ENCODE measurements at places on chromosomes 12 and 14.

GRCh38 chr14:97166497-97166896 is 369.3 kb downstream of the VRK1 start:
- DNase-seq, result no peak

DNA sequence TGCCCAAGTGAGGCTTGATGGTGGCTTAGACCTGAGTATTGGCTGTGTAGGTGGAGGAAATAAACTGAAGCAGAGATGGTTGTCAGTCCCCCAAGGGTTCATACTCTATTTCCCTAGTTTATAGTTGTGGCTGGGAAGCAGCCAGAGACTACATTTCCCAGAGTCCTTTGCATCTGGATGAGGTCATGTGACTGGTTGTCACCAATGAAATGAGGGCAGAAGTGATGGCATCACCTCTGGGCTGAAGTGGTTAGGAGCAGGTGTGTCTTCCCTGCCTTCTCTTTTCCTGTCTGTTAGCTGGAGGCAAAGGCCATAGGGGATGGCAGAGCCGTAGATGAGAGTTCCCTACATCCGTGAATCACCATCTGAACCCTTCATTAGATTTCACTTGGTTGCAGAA is 16.3 kb upstream of the NOS1 start:
- no peak for DNase-seq

- no peak for DNase-seq
These were observed 9.8 kb upstream of the BDKRB2 start for GRCh38 chr14:96194657-96195431.

- DNase-seq, result no peak
These were observed 123.0 kb downstream of the GLT1D1 start for GRCh38 chr12:128976120-128976738.

GRCh38 chr14:94290197-94290596 is 2.9 kb downstream of the SERPINA10 start:
- DNase-seq, result no peak

GRCh38 chr12:93589081-93589480 is 16.6 kb downstream of the SOCS2 start:
- no peak for DNase-seq

DNA sequence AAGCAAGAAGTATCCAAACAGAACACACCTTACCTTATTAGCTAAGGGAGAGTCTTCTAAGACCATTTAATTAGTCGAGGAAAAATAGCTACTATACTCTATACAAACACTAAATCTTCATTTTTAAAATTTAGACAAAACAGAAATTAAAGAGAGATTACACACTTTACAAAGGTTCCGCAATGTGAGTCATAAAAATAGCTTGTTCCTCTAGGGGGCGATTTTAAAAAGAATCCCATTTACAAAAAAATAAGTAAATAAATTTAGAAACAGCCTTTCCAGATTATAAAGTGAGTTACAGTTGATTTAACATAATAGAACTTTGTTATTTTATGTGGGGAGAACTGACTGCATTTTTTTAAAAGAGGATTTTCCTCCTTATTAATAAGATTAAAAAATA is 201.6 kb downstream of the PAX9 start:
- no peak for DNase-seq
